ENCODE measurements at places on chromosomes 11 and 22.
A peak's percentile ranks its signal among the peaks of the same experiment; 100 is the strongest.

DNA sequence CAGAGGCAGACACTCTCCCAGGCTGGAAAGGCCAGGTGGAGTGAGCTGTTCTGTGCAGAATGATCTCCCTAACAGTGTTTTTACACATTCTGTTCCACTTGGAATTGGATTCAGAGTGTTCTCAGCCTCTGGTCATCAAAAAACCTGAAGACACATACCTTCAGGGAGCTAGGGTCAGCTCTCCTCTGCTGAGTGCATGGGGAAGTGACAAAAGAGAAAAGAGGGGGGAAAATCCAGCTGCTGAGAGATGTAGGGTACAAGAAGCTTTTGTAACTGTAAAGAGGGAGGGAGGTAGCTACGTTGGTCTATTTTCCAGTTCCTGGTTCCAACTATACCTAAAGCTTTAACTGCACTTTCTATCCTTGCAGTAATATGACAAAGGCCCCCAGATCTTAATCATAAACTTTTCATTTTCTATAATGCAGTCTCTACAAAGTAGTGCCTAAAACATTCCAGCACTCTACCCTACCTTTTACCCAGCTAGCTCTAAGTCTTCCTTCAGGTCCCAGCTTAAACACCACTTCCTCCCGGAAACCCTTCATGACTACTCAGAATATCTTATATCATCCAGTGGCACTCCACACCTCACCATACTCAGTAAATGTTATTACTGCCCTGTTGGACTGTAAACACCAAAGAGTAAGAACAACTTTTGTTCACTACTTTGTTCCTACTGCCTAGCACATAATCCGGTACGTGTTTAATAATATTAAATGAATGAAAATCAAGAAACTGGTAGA, 9.2 kb downstream of the MAPK1 start:
- DNase-seq, result no peak

GRCh38 chr11:126416542-126417090, 61.1 kb downstream of the ST3GAL4 start:
- DNase-seq, result peak; percentile 83

DNA sequence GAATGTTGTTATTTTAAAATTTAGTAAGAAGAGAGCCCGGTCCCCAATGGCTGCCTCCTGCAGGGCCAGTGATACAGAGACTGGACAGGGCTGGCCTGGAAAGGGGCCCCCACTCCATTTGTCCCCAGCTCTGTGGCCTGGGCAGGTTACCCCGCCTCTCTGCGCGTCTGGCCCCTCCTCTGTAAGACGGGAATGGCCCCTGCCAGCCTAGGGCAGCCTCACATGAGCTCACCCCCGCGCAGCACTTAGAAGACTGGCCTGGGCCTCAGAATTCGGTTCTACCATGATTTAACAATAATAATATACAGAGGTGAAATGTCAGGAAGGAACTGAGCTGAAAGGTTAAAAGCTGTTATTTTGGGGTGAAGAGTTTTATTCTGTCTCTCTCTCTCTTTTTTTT, 1.3 kb downstream of the APOBEC3G start:
- no peak for DNase-seq

DNA sequence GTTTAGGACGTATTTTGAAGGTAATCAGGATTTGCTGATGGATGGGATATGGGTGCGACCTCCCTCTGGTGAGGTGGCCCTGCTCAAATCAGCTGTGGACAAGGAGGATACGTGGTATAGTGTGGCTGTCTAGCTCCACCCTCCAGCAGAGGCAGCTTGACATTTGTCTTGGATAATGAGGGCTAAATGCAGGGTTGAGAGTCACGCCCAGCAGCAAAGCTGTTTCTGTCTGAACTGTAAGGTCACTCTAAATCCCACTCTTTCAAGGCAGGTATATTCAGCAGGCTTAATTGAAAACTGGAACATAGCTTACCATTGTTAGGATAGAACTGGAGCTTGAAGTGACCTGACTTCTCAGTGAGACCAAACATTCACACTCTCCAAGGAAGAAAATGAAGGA, 98.7 kb downstream of the SWAP70 start:
- DNase-seq, result no peak

- no peak for DNase-seq
Measured at GRCh38 chr11:11668781-11669180, 47.0 kb upstream of the GALNT18 start.

DNA sequence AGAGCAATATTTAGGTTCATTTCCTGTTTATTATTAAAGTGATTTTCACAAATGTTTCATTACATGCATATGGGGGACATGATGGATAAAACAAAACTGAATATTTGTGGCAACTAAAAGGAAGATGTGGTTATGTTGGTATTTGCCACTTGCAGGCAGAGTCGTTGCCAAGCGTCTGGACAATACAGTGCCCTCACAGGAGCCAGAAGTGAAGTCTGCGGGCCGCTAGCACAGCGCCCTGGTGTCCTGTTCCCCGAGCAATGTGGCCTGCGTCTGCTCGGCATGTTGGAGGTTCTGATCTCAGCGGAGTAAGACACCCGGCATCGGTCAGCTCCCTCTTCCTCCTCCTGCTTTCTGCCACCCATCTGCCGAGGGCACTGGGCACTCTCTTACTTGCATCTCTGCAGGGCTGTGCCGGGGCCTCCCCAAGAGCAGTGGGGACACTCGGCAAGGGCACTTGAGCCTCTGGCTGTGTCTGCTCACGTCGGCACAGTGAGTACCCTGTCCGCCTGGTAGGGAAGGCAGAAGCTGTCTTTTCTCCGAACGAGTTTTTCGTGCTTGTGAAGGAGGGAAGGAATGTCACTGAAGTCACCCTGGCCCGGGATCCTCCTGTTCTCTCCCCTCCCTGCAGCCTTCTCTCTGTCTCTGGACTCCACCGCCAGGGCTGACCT, 10.5 kb upstream of the TTLL12 start:
- DNase-seq, result no peak

DNA sequence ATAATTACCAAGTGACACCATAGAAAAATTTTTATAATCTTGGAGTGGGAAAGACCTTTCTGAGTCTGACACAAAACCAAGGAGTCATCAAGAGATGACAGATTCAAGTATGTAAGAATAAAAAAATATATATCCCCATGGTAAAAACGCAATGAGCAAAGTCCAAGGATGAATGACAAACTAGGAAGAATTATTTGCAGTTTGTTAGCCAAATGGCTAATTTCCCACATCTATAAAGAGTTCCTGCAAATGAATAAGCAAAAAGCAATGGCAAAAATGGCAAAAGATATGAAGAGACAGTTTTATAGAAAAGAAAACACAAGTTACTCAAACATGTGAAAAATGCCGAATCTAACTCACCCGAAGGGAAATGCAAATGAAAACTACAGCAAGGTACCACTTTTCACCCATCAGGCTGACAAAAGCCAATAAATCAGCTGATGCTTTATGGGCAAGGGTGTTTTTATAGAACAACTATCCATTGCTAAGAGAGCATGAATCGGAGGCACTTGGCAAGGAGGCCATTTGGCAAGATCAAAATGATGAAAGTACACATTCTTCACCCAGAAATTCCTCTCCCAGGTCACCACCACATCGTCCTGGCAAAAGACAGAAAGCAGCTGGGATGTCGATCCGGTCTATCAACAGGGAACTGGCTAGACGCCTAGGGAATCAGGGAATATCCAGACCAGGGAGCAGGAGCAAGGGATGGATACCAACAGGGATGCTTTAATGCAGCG, 21.1 kb upstream of the KLHL35 start:
- no peak for DNase-seq

GRCh38 chr11:128831174-128832120, 35.6 kb downstream of the KCNJ1 start:
- DNase-seq, result peak; percentile 67

DNA sequence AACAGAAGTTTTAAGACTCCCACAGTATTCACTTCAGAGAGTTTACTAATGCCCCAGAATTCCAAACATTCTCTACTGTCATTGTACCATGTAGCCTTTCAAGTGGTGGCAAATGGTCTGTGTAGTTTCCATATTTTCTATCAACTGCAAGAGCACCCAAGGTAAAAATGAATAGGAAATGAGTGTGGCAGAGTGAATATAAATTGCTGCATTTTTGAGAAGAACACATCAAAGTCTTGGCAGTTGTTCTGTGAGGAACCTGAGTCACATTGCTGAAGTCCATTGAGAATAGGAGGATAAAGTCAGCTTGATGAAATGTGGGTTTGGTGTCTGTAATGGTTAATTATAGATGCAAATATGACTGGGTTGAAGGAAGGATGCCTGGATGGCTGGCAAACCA, 193.6 kb downstream of the AASDHPPT start:
- DNase-seq, result no peak

DNA sequence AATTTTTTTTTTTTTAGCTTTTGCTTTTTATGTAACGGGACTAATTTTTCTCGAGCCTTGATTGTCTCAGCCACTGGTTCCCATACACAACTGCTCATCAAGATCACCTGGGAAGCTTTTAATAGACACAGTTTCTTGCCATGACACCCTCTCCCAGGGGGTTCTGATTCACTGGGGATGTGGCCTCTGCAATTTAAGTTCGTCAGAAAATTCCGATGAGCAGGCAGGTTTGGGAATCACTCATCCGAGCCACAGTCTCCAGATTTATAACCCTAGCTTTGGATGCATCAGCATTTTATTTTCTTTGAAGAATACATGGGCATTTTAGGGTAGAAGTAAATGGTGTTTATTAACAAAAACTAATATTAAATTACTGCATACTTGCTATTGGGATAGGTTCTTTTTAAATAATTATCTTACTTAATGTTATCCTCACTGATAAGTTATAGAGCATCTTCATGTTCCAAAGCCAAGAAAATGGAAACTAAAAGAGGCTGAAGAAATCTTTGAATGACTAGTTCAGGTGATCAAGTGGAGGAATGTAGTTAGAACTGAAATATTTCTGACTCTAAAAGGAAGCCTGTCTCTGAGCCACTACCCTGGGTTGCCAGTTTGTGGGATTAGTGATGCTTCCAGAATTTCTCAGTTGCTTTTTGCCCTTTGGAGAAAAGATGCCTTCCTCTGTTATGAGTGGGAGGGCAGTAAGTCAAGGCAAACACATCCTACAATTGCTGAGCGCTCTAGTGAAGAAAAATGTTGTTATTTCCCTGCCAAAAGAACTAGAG, 319.0 kb downstream of the DDX10 start:
- no peak for DNase-seq

GRCh38 chr22:20567993-20568417, 60.6 kb downstream of the MED15 start:
- DNase-seq, result no peak

DNA sequence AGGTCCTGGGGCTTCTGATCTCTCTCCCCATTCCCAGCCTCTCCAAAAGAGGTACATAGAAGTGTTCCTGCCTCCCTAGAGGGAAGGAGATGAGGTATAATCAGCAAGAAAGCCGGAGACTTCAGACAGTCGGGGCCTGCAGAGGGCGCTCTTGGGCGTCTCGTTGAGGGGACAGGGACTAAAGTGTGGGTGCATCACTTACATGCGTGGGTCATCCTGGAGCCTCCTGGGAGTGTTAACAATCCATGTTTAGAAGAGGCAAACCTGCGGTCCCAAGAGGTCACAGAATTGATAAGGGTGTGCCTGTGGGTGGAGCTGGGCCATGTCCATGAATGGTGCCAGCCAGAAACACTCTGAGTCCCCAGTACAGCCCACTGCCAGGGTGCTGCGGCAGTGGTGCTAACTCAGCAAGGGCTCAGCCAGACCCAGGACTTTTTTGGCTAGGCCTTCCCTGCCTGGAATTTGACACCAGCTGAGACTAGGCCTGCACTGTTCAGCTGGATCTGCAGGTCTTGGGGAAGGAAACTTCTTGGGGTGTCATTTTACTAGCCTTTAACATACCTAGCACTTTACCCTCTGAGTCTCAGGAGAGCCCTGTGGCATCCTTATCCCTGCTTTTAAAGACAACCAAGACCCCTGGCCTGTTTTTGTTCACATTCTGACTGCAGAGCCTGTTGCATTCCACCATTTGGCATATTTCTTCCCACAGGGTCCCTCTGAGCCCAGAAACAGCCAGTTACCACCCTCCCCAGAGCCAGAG, 5.5 kb downstream of the YDJC start:
- no peak for DNase-seq

DNA sequence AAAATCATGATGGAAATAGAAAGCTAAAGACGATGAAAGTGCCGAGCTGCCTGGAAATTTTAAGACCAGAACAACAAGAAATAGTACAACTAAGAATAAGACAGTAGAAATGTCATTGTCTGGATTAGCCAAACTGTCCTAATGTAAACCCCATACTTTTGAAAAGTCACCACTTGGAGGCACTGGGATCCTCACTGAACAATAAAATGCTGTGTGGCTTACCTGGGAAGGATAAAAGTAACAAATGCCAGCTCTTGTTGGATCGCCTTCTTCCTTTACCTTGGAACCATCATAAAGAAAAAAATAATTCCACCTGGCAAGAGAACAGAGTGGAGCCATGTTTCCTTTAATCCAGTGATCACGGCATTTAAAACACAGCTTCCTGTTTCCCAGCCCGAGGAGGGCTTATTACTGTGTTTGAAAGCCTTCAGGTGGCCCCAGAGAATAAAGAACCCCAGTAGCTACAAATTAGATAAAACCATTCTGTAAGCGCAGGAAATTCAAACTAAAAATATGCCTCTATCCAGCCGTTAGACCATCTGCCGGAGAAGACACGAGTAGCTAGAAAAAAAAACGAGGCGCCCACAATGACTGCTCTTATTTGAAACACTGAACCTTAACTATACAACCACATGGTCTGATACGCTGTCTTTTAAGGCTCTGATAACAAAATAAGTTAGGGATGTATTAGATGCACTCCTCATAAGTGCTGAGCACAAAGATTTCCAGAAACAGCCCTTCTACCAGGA, 4.4 kb downstream of the HPS4 start:
- DNase-seq, result no peak

DNA sequence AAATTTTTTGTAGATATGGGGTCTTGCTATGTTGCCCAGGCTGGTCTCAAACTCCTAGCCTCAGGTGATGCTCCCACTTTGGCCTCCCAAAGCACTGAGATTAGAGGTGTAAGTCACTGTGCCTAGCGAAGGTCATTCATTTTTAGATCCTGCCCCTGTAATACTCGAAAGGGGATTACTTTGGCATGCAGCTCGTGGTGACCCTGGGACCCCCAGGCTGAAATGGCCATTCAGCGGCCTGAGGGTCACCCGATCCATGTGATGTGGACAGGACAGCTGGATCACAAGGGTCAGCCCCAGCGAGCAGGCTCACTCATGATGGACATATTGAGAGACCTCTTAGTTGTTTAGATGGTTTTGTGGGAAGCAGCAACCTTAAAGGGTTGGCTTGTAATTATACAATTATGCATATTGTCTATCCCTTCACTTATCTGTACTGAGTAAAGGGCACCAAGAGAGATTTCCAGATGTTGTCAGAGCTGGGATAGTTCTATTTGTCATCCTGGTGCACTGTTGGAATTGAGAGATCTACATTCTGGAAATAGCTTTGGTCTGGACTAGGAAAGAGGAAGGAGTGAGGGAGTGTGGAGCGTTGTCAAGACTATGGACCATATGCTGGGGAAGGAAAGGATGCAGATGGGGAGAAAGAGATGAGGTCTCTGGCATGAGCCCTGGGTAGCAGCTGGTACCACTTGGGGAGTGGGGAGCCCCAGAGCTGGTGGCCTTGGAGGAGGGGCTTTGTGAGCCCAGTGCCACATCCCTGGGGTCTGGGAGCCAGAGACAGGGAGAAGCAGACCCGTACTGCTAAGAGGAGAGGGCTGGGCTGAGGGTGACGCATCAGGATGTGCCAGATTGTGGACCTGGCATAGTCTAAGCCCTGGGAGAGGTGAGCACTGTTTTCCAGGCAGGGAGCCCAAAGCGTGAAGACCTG, 15.5 kb downstream of the RHBDD3 start:
- no peak for DNase-seq
